Heart right ventricle (tissue), 16 donors: ENCODE measurements at places on chromosomes 2 and 18. TPM values are rescaled to one million over a fixed set of nuclear protein-coding genes. Genes with fewer than 3 reads are reported as not detected.

DNA sequence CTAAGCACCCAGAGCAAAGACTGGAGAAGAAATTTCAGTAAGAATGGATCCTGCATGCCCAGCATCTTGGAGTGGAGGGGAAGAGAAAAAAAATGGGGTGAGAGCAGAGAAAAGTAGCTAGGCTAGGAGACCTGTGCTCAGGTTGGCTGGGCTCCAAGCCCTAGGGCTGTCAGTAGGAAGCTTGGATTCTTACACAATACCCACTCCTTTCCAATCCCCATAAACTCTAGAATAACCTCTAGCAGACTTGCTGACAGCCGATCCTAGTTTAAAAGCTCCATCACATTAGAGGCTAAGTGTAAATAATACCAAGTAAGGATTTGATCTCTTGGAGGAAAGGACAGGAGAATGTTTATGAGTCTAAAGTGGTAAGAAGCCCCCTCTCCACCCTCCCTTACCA is 46.2 kb upstream of the NABP1 start:
- no peak overlapping the region for H3K27ac ChIP-seq
- peaks cover 9% of the 10 kb centered on the region for H3K27me3 ChIP-seq
- H3K4me1 ChIP-seq: peaks cover 3% of the 10 kb centered on the region
- no peaks in the 10 kb centered on the region for H3K36me3 ChIP-seq
- H3K4me3 ChIP-seq: no peak overlapping the region

DNA sequence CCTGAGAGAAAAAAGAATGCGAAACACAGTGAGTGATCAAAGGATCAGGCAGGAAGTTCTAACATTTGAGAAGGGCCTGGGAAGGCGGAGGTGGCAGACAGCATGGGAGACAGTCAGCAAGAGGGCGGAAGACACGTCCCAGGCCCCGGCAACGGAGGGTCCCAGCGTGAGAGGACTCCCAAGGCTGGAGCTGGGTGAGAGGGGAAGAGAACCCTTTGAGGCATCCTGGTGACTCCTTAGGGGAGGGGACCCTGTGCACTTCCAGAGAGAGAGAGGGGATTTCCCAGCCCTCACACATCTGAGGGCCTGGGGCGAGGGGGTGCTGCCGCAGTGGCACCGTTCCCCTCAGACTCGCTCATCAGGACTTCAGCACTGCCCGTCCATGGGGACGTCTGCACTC is 133.4 kb downstream of the RTP5 start:
- H3K4me3 ChIP-seq: no peak overlapping the region
- no peak for DNase-seq
- no peaks in the 10 kb centered on the region for H3K36me3 ChIP-seq
- H3K27me3 ChIP-seq: no peaks in the 10 kb centered on the region

GRCh38 chr2:48510329-48510728 is 19.6 kb upstream of the STON1 start:
- H3K4me3 ChIP-seq: no peak overlapping the region
- peaks cover 33% of the 10 kb centered on the region for H3K4me1 ChIP-seq
- H3K36me3 ChIP-seq: peaks cover 98% of the 10 kb centered on the region
- peak overlapping the region; percentile 21 for H3K27ac ChIP-seq

DNA sequence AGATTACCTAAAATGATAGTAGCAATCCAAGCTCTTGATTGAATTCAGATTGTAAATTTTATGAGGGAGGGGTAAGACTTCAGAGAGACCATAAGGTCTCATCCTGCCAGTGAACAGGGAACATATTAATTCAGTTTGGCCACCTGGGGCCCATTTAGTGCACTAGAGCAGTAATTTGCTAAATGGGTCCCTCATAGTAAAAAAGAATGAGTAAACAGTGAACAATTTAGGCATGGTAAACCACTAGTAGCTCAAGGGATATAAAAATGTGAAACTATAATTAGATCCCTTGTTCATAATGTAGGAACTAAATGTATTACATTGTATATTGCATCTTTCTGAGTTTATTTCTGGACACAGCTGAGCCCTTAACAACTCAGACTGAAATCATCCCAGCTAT is 4.9 kb upstream of the PHLPP1 start:
- H3K36me3 ChIP-seq: no peaks in the 10 kb centered on the region
- DNase-seq: no peak
- no peak overlapping the region for H3K27ac ChIP-seq

GRCh38 chr2:21452678-21453077 is 328.9 kb downstream of the TDRD15 start:
- H3K4me3 ChIP-seq: no peak overlapping the region
- H3K27ac ChIP-seq: no peak overlapping the region
- no peak for DNase-seq
- no peaks in the 10 kb centered on the region for H3K27me3 ChIP-seq
- H3K36me3 ChIP-seq: no peaks in the 10 kb centered on the region

DNA sequence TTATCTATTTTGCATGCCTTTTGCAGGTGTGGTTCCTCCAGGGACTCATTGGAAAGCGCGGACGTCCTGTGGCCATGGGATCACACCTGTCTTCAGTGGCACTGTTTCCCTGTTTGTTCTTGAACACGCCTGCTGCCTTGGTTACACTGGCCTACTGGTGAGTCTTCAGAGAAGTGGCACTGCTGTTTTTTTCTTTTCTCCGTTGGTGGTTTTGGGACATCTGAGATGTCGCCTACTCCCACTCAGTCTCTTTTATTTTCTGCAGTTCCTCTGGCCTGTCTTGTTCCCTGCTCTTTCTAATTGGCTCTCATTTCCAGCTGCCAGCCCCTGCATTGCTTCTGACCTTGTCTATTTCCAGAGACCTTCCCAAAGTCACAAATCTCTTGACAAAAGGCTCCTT is 35.7 kb upstream of the POU3F3 start:
- H3K27me3 ChIP-seq: no peaks in the 10 kb centered on the region
- H3K4me3 ChIP-seq: no peak overlapping the region
- no peaks in the 10 kb centered on the region for H3K4me1 ChIP-seq

DNA sequence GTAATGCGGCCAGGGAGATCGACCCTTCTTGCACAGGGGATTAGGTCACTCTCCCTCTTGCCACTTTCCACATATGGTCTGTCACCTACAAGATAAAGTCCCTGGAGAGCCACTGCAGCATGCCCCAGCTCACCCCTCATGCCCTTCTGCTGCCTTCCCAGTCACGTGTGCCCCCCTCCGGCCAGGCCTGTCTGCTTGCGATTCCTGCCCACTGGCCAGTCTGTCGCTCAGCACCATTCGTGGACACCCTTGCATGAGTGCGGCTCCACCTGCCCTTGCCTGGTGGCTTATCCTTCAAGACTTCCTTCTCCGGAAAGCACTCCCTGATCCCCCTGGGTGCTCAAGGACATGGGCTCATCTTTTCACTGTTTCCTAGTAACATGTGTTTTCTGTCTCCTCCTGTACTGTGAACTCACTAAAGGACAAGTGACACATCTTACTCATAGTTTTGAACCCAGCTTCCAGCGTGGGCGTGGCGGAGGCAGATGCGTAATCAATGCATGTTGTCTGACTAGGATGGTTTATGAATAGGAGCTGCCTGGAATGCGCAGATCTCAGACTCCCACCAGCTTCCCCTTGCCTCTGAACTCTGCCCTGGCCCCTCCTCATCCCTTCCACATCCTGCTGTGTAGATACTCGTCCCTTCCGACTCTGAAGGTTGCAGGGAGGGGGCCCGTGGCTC is 7.8 kb upstream of the NT5DC4 start:
- no peaks in the 10 kb centered on the region for H3K4me1 ChIP-seq
- DNase-seq: no peak
- no peak overlapping the region for H3K27ac ChIP-seq
- no peaks in the 10 kb centered on the region for H3K27me3 ChIP-seq
- H3K4me3 ChIP-seq: no peak overlapping the region
- no peaks in the 10 kb centered on the region for H3K36me3 ChIP-seq

DNA sequence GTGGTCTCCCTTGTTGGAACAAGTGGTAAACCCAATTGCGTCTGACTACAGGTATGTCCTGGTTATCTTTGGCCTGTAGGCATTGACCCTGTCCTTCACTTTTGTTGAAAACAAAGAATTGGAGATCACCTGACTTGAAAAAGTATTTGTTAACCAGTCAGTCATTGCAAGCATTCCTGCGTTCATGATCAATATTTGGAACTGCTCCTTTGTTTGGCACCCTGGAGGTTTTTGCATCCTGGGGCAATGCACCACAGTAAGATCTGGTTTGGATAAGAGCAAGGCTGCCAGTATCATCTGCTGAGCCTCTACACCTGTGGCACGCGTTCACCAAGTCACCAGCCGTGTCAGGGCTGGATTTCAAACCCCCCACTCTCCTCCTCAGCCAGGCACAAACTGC is 115.7 kb downstream of the DNAH6 start:
- no peak for DNase-seq
- H3K4me3 ChIP-seq: no peak overlapping the region
- no peak overlapping the region for H3K27ac ChIP-seq
- no peaks in the 10 kb centered on the region for H3K27me3 ChIP-seq
- no peaks in the 10 kb centered on the region for H3K4me1 ChIP-seq
- no peaks in the 10 kb centered on the region for H3K36me3 ChIP-seq

DNA sequence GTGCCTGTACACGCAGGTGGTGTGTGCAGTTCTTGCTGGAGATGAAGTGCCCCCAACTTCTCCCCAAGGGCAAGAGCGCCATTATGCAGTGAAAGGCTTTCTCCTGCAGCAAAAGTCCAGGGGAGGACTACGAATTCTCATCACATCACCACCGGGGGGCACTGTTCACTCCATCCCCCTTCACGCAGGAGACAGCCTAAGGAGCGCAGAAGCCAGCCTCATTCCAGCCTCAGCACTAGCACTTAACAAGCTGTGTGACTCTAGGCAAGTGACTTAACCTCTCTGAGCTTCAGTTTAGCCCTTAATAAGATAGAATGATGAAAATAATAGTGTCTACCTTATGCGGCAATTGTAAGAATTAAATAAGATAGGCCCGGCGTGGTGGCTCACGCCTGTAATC is 32.3 kb downstream of the DNMT3A start:
- peak; percentile 67 for DNase-seq
- no peak overlapping the region for H3K4me3 ChIP-seq
- H3K36me3 ChIP-seq: peaks cover 69% of the 10 kb centered on the region
- H3K4me1 ChIP-seq: peaks cover 77% of the 10 kb centered on the region
- H3K27me3 ChIP-seq: no peaks in the 10 kb centered on the region

DNA sequence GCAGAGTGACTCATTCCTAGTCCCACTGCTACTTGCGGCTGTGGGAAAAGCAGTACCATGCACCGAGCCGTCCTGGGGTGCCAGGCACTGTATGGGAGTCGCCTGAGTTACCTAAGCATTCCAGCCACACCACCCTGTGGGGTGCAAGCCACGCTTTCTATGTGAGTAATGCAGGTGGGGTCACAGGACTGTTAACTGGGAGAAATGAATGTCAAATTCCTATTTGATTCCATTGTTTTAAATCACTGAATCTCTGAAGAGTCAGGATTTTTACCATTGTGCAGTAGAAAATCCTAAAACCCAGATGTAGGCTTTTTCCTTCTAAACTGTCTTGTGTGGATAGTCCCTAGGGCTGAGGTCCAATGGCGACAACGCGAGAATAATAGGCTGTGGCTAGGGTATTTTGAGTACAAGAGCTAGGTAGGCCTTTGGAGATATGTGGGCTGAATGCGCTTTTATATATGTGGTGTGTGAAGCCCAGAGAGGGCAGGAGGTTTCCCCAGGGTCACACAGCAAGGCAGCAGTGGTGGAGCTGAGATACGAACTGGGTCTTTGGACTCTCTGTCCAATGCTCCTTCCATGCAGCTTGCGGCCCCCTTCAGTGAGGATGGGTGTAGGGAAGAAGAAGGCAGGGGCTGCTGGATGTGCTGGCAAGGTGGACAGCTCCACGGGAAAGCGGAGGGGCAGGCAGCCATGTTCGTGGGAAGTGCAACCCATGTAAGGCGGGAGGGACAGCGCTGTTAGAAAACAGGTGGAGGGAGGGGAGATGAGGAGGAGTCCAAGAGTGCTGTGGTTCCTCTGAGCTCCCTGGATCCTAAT is 83.2 kb downstream of the DDX1 start:
- no peaks in the 10 kb centered on the region for H3K36me3 ChIP-seq
- H3K27me3 ChIP-seq: no peaks in the 10 kb centered on the region
- DNase-seq: no peak
- H3K4me1 ChIP-seq: no peaks in the 10 kb centered on the region
- H3K4me3 ChIP-seq: no peak overlapping the region
- no peak overlapping the region for H3K27ac ChIP-seq

DNA sequence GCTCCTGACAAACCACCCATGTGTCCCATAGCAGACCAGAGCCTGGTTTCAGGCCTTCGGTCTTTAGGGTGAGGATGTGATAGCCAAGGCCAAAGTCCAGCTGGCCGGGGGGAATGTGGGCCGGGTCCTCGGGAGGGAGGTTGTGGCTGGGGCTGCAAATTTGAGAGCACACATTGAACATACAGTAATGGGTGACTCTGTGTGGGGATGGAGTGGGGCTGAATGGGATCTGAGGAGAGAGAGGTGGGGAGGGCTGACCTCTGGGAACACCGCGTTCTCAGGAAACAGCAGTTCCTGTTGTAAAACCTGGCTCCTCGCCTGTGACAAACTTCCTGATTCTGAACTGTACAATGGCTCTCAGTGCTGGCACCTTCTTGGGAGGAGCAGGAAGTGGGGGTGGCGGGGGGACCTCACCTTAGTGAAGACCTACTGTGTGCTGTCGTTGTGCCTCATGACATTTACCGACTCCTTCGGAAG is 48.8 kb downstream of the MCFD2 start:
- no peak overlapping the region for H3K4me3 ChIP-seq
- H3K27me3 ChIP-seq: no peaks in the 10 kb centered on the region
- H3K36me3 ChIP-seq: no peaks in the 10 kb centered on the region
- DNase-seq: peak; percentile 79
- H3K27ac ChIP-seq: peak overlapping the region; percentile 77

GRCh38 chr2:202990501-202990900 is 24.2 kb upstream of the NBEAL1 start:
- no peaks in the 10 kb centered on the region for H3K36me3 ChIP-seq
- no peak overlapping the region for H3K27ac ChIP-seq
- no peak for DNase-seq
- H3K4me1 ChIP-seq: no peaks in the 10 kb centered on the region

GRCh38 chr2:238457927-238458324 is 31.2 kb downstream of the ASB1 start:
- H3K4me3 ChIP-seq: no peak overlapping the region
- H3K27me3 ChIP-seq: no peaks in the 10 kb centered on the region
- peaks cover 7% of the 10 kb centered on the region for H3K4me1 ChIP-seq
- no peaks in the 10 kb centered on the region for H3K36me3 ChIP-seq

DNA sequence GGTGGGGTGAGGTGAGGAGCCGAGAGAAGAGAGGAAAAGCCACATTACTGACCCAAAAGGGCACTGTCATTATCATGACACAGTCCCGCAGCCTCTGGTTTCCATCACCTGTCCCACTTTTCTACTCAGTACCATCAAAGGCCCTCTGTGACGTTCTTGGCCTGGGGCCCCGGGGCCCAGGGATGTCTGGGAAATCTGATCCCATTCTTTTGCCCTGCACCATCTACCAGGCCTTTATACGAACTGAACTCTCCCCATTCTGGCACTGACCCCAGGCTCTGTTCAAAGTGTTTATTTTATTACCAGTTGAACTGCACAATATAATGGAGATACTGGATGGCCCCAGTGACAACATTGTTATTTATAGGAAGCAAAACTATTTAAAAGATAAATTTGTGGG is 89.1 kb downstream of the COL6A3 start:
- no peaks in the 10 kb centered on the region for H3K36me3 ChIP-seq
- H3K4me1 ChIP-seq: peaks cover 53% of the 10 kb centered on the region
- H3K27me3 ChIP-seq: no peaks in the 10 kb centered on the region
- no peak for DNase-seq
- peak overlapping the region; percentile 67 for H3K27ac ChIP-seq

GRCh38 chr2:74895001-74895400 is 61.1 kb downstream of the HK2 start:
- H3K4me1 ChIP-seq: no peaks in the 10 kb centered on the region
- no peak for DNase-seq

The PPP3R1 gene
- total RNA-seq: 39.6 TPM

The SERPINB2 gene
- not detected for total RNA-seq

The SEH1L gene
- 17.8 TPM for total RNA-seq

The SAP130 gene
- total RNA-seq: 18.0 TPM

The PJVK gene
- 2.0 TPM for total RNA-seq

The FABP1 gene
- not detected for total RNA-seq

The TANK gene
- 26.2 TPM for total RNA-seq
